Activated CD4-positive, alpha-beta T cell treated with anti-CD3 and anti-CD28 coated beads, Interleukin-2, Interleukin-6, amounts not matched to agents 100 ng/mL and 50 ng/mL, durations not matched to agents 16 hours and 8 hours (primary cell): ENCODE measurements at places on chromosomes 13 and 19.
A peak's percentile ranks its signal among the peaks of the same experiment; 100 is the strongest.

- DNase-seq, result no peak
Measured at GRCh38 chr19:31511696-31512095, 162.5 kb upstream of the TSHZ3 start.

DNA sequence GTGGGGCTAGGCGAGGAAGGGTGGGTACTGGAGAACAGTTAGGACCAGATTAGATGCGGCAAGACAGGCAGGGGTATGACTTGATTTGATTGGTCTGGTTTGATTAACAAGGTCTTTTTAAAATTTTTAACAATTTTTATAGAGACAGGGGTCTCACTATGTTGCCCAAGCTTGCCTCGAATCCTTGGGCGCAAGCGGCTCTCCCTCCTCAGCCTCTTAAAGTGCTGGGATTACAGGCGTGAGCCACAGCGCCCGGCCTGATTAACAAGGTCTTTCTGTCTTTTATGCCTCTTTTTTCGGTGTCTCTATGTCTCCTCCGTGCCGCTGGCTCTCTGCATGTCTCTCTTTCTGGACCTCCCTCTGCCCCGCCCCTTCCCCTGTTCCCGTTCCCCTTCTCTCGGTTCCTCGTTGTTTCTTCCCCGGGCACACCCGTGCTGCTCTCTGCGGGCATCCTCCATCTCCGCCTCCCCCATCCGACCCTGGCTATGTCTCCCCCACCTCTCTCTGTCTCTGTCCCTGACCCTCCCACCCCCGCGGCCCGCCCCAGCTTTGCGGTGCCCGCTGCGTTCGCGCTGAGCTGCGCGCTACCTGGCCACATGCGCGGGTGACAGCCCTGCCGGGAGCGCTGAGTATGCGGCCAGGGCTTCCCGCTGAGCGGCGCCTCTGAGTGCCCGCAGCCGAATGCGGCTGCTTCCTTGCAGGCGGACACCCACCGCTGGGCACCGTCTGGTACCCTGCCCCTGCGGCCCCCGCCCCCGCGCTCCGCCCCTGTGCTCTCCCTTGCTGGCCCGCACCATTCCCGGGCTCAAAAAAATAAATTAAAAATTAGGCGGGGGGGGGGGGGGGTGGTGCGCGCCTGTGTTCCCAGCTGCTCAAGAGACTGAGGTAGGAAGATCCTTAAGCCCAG, 8.1 kb upstream of the SDHAF1 start:
- DNase-seq, result no peak

DNA sequence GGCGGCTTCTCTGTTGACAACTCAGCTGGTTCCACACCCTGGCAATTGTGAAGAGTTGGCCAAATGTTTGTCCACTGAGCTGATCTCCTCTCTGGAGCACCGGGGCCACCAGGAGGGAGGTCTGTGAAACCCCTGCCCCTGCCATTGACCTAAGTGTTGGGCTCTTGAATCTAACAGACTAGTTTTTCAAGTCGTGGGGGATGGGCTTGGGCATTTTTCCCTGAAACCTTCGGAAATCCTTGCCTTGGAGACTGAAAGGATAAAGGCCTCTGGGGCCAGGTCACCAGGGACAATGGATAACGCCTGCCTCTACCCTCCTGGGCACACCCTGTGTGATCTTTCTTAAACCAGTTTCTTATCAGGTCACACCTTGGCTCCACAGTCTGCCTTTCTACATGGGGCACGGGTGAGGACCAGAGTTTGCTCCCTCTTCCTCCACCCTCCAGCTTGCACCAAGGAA, 881 bp downstream of the GEMIN7 start:
- DNase-seq, result no peak

GRCh38 chr19:18160971-18161635, 8.1 kb downstream of the PIK3R2 start:
- DNase-seq, result peak; percentile 91

GRCh38 chr13:68390987-68391386, 1160.9 kb upstream of the PCDH9 start:
- DNase-seq, result no peak

DNA sequence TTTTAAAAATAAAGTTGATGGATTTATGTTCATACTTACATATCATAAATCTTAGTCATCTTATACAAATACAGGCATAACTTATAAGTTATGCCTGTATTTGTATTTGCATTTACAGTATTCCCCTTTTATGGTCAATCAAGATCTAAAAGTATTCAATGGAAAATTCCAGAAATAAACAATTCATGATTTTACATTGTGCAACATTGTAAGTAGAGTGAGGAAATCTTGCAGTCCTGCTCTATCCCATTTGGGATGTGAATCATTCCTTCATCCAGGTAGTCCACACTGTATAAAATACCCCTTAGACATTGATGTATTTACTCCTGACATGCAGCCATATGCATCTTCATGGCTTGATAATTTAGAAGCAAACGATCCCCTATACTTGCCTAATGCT, 795.3 kb downstream of the SLITRK1 start:
- no peak for DNase-seq

DNA sequence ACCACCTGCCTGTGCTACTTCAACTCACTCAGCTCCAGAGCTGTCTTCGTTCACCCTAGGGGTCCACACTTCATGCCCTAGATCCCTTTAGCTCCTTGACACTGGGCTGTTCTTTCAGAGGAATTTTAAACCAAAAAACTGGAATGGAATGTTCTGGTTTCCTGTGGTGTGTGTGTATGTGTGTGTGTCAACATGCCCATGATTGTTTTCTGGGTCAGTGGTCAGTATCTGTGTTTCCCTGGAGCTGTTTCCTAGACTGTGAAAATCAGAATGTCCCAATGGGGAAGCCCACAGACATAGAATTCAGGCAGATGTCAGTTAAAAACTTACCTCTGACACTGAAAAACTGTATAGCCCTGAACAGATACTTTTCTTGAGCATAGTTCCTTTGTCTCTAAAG, 1.3 kb downstream of the PMIS2 start:
- no peak for DNase-seq

DNA sequence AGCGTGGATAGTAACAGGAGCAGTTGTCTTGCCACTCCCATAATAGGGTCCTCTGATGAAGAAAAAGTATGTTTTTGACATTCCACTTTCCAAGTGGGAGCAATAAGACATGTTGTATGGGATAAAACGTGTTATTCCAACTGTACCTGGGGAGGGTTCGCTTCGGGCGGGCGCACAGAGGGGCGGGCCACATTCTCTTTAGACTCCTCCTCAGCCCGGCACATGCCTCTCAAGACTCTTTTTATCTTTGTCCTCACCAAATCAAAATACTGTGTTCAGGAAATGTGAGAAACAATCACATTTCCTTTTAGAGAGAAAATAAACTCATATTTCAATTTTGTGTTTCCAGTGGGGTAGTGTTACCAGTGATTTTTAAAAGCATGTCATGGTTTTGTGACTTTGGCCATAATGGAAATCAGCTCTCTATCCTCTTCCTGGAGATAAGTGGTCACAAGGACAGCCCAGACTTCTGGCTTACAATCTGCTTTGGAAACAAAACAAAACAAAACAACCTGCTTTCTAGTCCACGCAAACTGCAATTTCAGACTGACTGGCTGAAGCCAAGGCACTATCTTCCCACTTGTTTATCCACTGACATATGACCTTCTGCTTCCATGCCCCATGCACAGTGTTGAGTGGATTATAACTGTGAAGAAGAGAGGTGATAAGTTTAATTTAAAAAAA, 276.1 kb downstream of the NALCN start:
- no peak for DNase-seq

DNA sequence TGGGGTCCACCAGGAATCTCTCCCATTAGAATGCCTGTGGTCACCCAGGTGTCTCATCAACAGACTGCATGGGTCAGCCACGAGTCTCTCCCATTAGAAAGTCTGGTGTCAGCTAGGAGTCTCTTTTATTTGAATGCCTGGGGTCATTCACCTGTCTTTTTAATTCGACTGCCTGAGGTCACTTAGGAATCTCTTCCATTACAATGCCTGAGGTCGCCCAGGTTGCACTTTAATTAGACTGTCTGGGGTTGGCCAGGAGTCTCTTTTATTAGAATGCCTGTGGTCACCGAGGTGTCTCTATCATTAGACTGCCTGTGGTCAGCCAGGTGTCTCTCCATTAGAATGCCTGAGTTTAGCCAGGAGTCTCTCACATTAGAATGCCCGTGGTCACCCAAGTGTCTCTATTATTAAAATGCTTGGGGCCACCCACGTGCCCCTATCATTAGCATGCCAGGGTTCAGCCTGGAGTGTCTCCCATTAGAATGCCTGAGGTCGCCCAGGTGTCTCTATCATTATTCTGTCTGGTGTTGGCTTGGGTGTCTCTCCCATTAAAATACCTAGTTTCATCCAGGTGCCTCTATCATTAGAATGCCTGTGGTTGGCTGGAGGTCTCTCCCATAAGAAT, 1474.3 kb downstream of the UQCRFS1 start:
- no peak for DNase-seq

- no peak for DNase-seq
Measured at GRCh38 chr13:38384171-38384570, 34.5 kb downstream of the UFM1 start.

DNA sequence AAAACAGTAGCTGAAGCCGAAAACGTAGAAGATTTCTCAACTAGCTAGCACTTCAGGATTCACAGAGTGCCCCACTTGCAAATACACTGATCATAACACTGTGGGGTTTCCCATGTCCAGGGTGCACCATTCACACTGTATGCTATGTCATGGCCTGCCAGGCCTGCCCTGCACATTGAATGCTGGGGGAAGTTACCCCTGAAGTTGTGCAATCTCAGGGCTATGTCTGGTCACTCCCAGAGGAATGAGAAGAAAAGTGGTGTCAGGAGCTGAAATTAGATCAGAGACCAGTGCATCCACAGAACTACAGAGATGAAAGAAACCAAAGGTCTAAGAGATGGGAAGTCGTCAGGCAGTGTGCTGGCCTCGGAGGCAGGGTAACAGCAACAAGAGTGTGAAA, 196.8 kb downstream of the RAP2A start:
- DNase-seq, result no peak

- DNase-seq, result peak; percentile 51
Measured at GRCh38 chr13:77345150-77345780, 18.4 kb upstream of the MYCBP2 start.

- DNase-seq, result no peak
Measured at GRCh38 chr19:31249217-31249616, 100.0 kb downstream of the TSHZ3 start.

DNA sequence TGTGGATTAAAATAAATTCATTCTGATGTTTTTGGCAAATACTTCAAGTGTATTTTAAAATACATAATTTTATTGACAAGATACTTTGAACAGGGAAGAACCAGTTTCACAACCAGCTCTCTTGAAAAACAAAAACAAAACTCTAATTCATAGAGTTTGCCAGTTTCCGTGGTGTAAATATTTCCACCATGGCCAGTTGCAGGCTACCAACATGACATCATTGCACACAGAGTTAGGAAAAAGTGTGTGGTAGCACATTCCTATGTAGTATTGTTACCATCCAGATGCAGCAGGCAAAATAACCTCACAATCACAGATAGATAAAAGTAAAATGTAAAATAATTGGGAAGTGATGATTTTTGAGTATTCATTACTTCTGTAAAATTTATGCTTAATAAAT, 7.7 kb upstream of the RNF113B start:
- DNase-seq, result no peak

- DNase-seq, result peak; percentile 94
Measured at GRCh38 chr19:1131718-1132551, 28.1 kb downstream of the GPX4 start.

GRCh38 chr19:38228491-38229439, 4.7 kb upstream of the DPF1 start:
- no peak for DNase-seq

- DNase-seq, result peak; percentile 46
Measured at GRCh38 chr13:41017817-41018601, 1.1 kb downstream of the ELF1 start.

DNA sequence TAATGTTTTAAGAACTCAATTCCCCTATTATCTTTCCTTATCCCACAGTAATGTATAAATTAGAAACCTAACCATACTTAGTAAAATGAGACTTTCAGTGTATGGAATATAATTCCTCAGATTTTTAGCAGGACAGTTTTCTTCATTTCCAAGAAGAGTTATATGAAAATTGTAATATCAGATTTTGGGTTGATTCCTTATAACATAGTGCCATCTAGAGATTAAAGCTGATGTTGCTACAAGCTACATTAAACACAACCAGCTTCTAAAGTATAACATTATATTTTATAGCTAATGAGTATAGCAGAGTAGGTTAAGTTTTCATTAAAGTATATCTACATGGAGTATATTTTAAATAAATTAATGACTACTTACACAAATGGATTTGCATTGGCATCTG, 99.7 kb upstream of the MIR17HG start:
- DNase-seq, result no peak

DNA sequence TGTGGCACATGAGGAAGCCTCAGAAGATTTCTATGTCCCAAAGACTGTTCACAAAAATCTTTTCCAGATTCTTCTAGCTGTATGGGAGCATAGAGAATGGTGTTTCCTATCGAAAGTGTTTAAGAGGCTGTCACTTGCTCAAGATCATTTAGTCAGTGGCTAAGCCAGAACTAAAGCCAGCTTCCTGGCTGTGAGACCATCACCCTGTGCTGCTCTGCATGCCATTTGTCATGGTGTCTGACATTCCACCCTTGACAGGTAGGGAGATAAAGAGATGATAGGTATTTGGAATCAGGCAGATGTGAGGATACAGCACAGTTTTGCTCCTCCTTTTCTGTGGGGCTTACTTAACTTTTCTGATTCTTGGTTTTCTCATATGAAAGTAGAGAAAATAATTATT, 177.3 kb downstream of the DNAJC15 start:
- no peak for DNase-seq

DNA sequence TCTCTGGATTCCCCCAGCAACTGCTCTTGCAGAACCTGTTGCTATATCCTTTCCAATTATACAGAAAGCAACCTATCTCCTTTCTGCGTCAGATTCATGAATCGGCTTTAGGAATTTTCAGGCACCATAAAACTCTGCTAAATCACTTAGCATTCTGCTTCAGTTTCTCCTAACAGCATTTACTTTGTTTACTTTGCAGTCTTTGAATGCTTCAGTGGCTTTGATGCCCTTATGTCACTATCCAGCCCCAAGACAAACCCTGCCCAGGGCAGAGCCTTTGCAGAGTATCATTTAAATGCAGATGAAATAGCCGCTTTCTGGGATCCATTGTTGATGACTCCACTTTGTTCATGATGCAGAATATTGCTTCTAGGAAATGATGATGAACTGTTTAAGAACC, 43.1 kb downstream of the SLITRK1 start:
- DNase-seq, result no peak

DNA sequence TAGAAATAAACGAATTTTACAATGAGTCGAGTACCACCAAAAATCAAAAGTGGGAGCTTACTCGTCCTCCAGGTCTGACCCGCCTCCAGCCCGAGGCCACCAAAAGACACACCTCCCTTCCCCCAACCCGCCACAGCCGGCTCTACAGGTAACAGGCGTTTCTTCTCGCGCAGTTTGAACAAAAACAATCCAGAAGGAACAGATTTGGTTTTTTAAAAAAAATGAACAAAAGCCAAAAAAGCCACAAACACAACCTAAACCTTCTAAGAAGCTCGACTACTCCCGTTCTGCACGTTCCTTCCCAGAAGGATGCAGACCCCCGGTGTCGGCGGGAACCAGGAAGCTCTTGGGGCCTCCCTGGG, 671 bp downstream of the ZDHHC20 start:
- peak; percentile 67 for DNase-seq

- peak; percentile 6 for DNase-seq
Measured at GRCh38 chr13:110471833-110472162, 89.7 kb downstream of the RAB20 start.
